SIG-M5 (cell line): ENCODE measurements at places on chromosomes 16 and 17.

- DNase-seq: no peak
Observed at GRCh38 chr17:83098241-83099085, 19.1 kb downstream of the METRNL start.

DNA sequence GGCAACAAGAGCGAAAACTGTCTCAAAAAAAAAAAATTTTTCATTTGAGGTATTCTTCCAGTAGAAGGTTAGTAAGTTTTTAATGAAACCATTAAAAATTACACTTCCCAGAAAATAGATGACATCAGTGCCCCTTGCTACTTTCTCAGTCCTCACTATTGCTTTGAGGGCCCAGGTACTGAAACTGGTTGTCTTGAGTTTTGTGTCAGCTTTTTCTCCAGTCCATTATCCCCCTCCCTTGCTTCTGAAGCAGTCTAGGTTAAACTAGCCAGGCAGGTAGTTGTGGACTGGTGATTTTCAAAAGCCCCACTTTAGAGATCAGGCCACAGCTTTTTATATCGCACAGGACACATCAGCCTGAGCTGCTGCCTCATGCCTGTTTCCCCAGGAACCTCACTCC is 10.9 kb downstream of the SMCR8 start:
- no peak for DNase-seq

GRCh38 chr17:81684442-81684911 is 666 bp downstream of the HGS start:
- DNase-seq: no peak

- no peak for DNase-seq
Observed at GRCh38 chr16:50678531-50678930, 2.6 kb downstream of the SNX20 start.

DNA sequence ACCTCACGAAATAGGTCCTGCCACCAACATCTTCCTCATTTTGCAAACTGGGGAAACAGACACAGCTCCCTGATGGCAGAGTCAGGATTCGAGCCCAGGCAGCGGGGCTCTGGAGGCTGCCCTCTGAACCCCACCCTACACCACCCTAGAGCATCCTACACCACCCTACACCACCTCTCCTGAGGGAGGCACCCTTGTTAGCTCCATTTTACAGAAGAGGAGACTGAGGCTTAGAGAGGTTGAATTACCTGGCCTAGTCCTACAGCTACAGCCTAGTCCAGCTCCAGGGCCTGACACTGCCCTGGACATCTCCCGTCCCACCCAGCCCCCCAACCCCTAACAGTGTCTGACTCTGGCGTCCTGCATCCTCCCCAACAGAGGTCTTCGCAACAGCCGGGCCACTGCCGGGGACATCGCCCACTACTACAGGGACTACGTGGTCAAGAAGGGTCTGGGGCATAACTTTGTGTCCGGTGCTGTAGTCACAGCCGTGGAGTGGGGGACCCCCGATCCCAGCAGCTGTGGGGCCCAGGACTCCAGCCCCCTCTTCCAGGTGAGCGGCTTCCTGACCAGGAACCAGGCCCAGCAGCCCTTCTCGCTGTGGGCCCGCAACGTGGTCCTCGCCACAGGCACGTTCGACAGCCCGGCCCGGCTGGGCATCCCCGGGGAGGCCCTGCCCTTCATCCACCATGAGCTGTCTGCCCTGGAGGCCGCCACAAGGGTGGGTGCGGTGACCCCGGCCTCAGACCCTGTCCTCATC is 3.2 kb upstream of the NECAB2 start:
- no peak for DNase-seq

GRCh38 chr16:16042076-16042475 is 92.7 kb downstream of the ABCC1 start:
- DNase-seq: no peak

- no peak for DNase-seq
Observed at GRCh38 chr17:74354561-74354960, 7.1 kb downstream of the BTBD17 start.

DNA sequence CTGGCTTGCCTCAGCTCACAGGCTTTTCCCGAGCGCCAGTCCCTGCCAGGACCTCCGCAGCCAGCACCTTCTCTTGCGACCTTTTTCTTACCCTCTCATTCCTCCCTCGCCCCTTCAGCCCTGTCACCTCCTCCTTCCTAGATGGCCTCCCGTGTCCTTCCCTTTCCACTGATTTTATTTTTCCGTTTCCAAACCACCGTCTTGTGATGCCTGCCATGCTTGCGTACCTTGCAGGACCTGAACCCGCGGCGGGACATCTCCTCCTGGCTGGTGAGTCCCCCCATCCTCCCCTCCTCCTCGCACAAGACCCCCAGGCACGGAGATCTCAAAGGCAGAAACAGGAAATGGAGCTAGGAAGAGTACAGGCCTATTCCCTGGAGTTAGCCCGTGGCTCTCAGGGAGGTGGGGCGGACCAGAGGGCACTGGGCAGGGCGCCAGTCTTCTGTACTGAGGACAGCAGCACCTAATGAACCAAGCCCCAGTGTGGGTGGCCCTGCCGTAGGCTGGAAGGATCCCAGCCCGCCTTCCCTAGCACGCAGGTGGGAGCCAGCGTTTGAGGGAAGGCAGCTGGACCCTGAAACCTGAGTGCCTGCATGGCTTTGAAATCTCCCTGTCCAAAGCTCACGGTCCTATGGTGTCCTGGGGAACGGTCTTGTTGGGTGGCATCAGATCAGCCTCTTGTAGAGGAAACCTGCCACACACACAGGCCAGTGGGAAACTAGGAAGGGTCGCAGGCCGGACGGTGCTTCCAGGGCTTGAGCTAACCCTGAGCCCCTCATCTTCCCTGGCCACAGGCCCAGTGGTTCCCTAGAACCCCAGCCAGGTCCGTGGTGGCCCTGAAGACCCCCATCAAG is 612 bp downstream of the CISD3 start:
- DNase-seq: no peak

GRCh38 chr16:59854846-59855439 is 1120.8 kb upstream of the GOT2 start:
- DNase-seq: no peak

DNA sequence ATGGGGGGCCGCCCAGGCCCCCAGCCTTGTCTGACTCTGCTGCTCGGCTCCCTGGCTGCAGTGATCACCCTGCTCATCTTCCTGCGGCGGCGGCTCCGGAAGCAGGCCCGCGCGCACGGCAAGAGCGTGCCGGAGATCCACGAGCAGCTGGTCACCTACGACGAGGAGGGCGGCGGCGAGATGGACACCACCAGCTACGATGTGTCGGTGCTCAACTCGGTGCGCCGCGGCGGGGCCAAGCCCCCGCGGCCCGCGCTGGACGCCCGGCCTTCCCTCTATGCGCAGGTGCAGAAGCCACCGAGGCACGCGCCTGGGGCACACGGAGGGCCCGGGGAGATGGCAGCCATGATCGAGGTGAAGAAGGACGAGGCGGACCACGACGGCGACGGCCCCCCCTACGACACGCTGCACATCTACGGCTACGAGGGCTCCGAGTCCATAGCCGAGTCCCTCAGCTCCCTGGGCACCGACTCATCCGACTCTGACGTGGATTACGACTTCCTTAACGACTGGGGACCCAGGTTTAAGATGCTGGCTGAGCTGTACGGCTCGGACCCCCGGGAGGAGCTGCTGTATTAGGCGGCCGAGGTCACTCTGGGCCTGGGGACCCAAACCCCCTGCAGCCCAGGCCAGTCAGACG is 24.4 kb upstream of the BEAN1 start:
- no peak for DNase-seq

DNA sequence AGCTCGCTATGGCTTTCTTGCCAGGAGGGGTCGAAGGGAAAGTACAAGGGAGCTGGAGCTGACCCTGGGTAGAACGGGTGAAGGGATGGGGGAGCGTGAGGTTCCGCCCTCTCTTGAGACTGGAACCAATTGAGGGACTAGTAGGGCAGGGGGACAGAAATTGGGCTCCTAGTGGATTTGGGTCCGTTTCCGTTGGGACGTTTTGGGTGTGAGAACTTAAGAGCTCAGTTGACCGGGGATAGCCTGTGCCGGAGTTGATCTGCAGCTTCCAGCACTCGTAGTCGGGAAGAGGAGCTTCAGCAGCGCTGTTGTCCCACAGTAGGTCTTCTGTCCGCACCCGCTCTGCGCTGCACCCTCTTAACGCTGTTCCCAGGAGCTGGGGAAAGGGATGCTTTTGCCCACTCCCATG is 481 bp downstream of the CNTROB start:
- no peak for DNase-seq

GRCh38 chr16:85869785-85870558 is 29.0 kb upstream of the IRF8 start:
- DNase-seq: no peak

DNA sequence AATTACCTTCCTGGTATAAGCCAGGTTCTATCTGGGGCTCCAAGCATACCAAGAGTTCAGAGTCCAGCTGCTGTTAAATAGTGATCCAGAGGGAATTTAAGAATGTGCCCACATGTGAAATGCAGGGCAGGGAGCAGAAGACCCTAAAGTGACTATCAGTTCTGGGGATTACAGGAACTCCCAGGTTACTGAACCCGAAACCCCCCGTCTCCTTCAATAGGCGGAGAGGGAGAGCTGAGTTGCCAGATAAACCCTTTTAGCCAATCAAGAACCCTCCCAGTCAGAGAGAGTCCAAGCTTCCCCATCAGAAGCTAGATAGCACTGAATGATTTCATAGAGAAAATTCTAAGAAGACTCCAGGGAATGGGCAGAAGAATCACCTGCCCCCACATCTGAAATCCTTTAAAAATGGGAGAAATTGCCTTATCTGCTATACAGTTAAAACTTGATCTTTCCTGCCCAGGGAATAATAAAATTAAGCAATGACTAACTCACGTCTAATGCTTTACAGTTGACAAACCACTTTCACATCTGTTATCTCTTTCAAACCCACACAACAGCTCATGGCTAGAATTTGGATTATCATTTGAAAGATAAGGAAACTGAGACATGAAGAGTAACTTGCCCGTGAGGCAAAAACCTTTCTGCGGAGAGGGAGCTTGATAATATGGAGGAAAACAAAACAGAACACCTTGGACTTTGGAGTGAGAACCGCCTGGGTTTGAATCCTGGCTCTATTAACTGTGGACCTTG is 10.2 kb downstream of the NOG start:
- no peak for DNase-seq

DNA sequence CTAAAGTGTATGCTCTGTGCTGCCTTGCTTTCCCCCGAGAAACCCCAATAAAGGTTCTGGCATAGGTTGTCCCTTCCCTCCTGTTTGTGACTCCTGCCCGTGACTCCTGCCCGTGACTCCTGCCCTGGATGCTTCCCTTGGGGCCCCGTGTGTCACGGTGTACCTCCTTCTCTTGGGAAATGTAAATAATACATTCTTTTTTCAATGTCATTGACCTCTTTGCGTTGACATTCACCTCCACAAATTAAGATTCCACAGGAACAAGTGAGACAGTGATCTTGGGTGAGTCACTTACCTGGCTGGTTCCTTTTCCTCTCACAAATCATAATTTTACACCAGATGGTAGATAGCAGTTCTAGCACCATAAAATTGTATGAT is 632 bp downstream of the CCL15 start:
- no peak for DNase-seq

DNA sequence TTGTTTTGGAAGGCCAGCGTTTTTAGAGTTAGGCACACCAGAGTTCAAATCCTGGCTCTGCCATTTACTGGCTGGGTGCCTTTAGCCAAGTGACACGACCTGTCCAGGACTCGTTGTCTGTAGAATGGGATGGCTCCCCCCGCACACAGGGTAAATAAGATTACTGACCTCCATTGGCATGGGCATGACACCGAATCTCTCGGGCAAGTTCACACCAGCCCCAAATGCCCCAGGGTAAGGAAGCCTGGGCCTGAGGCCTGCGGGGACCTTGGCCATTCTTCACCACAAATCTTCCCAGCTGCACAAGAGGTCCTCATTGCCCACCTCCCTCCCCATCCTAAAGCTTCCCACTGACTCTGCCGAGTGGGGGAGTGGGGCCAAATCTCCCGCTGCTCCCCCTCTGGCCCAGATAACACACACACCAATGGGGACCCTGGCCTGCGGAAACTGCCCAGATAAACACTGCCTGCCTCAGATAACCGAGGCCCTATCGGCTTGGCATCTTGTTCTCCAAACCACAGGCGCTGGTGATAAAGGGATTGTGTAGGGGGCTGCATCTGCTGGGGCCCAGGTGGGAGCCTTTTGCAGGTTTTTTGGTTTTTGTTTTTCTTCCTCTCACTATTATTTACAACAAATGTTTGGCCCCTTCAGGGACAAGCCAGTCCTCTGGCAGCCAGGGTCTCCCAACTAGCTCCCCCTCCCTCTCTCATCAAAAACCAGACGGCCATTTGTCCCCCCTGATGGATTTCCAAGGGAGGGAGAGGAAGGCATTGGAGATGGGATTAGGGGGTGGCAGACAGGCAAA is 75.0 kb upstream of the LHX1 start:
- DNase-seq: no peak

- no peak for DNase-seq
Observed at GRCh38 chr17:44387804-44388203, 1.6 kb downstream of the ITGA2B start.

DNA sequence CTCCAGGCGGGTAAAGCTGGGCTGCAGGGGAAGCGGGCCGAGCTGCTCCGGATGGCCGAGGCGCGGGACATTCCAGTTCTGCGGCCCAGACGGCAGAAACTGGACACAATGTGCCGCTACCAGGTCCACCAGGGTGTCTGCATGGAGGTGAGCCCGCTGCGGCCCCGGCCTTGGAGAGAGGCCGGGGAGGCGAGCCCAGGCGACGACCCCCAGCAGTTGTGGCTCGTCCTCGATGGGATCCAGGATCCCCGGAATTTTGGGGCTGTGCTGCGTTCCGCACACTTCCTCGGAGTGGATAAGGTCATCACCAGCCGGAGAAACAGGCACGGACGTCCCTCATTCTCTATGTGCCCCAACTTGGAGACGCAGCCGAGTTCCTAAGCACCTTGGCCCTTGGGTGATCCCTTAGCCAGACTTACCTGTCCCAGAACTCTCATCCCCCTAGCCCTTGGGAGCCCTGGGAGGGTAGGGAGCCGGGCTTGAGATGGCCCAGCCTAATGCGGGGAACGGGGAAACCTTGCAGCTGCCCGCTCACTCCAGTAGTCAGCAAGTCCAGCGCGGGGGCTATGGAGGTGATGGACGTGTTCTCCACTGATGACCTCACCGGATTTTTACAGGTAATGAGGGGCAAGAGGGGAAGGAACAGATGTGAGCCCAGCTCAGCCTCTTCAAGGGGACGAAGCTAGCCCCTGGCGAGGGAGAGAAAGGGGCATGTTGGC is 806 bp downstream of the MRM1 start:
- DNase-seq: no peak

DNA sequence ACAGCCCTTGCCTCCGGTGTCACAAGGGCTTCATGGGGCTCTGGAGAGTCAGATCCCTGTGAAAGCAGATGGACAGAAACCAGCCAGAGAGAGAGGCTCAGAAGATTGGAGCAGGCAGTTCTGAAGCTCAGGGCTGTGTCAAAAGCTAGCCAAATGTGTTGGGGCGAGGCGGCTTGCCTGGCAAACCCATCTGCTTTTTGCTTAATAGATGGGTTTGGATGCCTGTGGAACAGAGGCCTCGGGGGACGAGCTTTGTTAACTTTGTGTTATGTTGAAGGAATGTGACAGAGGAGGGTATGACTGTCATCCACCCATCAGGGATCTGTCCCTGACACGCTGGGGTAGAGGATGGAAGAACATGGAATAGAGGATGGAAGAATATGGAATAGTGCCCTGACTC is 21.0 kb upstream of the SLC12A3 start:
- DNase-seq: no peak

GRCh38 chr16:86894029-86894567 is 315.7 kb downstream of the FOXL1 start:
- no peak for DNase-seq

- DNase-seq: no peak
Observed at GRCh38 chr16:61146429-61146828, 889.8 kb downstream of the CDH8 start.
